ENCODE measurements at places on chromosomes 5 and 9. TPM values are rescaled to one million over a fixed set of nuclear protein-coding genes. Genes with fewer than 3 reads are reported as not detected.

- no peaks in the 10 kb centered on the region for H3K27me3 ChIP-seq
- DNase-seq, result no peak
- no peaks in the 10 kb centered on the region for H3K36me3 ChIP-seq
- H3K4me3 ChIP-seq, result no peak overlapping the region
- no peaks in the 10 kb centered on the region for H3K4me1 ChIP-seq
Measured at GRCh38 chr5:4625206-4625896, 514.8 kb upstream of the ADAMTS16 start.

DNA sequence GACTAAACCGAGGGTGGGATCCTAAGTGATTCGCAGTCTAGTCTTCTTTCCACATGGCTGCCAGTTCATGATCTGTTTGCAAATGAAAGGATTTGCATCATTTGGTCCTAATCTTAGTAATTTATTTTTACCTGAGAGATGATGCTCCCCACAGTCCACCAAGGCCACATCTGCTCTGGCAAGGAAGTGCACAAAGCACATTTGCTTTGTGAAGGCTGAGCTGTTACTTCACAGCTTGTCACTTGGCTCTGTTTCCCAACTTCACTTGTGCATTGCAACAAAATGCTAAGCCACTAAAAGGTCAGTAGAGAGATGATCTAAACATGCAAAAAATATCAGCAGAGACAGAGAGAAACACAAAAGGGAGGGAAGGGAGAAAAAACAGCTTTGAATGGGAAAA, 128.5 kb upstream of the VLDLR start:
- H3K36me3 ChIP-seq, result no peaks in the 10 kb centered on the region
- no peak overlapping the region for H3K27ac ChIP-seq
- no peak overlapping the region for H3K4me3 ChIP-seq
- peaks cover 14% of the 10 kb centered on the region for H3K4me1 ChIP-seq
- no peaks in the 10 kb centered on the region for H3K27me3 ChIP-seq
- peak; percentile 41 for DNase-seq

GRCh38 chr9:27125030-27125429, 16.0 kb downstream of the TEK start:
- H3K4me1 ChIP-seq, result no peaks in the 10 kb centered on the region
- H3K36me3 ChIP-seq, result no peaks in the 10 kb centered on the region
- peak; percentile 49 for DNase-seq
- H3K27ac ChIP-seq, result no peak overlapping the region

The SURF6 gene
- polyA plus RNA-seq, result 13.3 TPM

- no peaks in the 10 kb centered on the region for H3K4me1 ChIP-seq
- H3K4me3 ChIP-seq, result no peak overlapping the region
- DNase-seq, result no peak
Measured at GRCh38 chr5:107776922-107777740, 106.4 kb upstream of the EFNA5 start.

GRCh38 chr9:102479191-102479590, 515.9 kb upstream of the CYLC2 start:
- no peaks in the 10 kb centered on the region for H3K4me1 ChIP-seq
- DNase-seq, result no peak
- H3K27me3 ChIP-seq, result no peaks in the 10 kb centered on the region
- H3K27ac ChIP-seq, result no peak overlapping the region
- no peak overlapping the region for H3K4me3 ChIP-seq
- H3K36me3 ChIP-seq, result no peaks in the 10 kb centered on the region

Data from heart right ventricle (tissue), 16 donors.